ENCODE measurements at places on chromosomes 7 and 10. TPM values are rescaled to one million over a fixed set of nuclear protein-coding genes. Genes with fewer than 3 reads are reported as not detected.

DNA sequence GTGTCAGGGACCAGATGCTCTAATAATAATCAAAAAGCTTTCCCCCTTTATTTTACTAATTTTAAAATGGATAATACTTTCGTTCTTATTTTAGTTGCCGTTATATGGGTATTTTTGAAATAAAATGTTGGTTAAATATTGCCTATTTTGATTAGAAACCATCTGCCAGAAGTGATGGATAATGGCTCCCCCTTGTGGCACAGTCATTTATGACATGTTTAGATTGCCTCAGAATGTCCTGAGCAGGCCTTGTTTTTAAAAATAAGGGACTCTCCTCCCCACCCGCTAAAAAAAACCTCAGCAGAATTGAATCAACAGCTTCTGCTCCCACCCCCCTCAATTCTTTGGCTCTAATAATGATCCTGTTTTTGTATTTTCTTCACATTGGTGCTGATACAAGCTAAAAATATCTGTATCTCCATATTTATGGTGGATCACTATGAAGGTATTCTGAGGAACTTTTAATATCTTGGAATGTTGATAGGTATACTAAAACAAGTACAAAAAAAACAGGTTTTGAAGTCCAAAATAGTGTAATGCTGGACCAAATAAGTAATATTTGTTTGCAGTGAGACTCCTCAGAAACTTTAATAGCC is 38.8 kb downstream of the TMEM60 start:
- peak overlapping the region; percentile 18 for H3K27ac ChIP-seq
- peaks cover 9% of the 10 kb centered on the region for H3K4me1 ChIP-seq
- H3K4me3 ChIP-seq: no peak overlapping the region
- H3K27me3 ChIP-seq: no peaks in the 10 kb centered on the region
- DNase-seq: no peak

- H3K4me1 ChIP-seq: no peaks in the 10 kb centered on the region
- DNase-seq: no peak
- no peak overlapping the region for H3K27ac ChIP-seq
- H3K36me3 ChIP-seq: no peaks in the 10 kb centered on the region
- H3K4me3 ChIP-seq: no peak overlapping the region
- H3K27me3 ChIP-seq: no peaks in the 10 kb centered on the region
These were observed 80.8 kb downstream of the TMEM130 start for GRCh38 chr7:98788966-98789365.

DNA sequence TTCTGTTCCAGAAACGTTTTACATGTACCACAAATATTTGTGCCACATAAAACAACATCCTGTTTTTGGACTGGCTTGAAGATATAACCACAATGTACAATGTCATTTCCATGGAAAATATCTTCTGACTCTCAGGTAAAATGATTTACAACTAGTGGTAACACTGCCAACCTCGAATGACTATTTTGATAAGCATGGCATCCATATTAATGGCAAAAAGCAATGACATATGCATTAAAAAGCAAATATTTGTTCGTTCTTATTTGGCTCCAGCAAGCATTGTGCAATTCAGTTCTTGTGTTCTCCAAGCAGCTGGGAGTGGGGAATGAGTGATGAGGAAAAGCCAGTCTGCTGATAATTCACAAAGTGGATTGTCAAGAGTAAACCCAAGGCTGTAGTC is 289.0 kb downstream of the PLXDC2 start:
- DNase-seq: no peak
- no peak overlapping the region for H3K27ac ChIP-seq
- no peak overlapping the region for H3K4me3 ChIP-seq
- H3K27me3 ChIP-seq: no peaks in the 10 kb centered on the region

- no peaks in the 10 kb centered on the region for H3K36me3 ChIP-seq
- no peaks in the 10 kb centered on the region for H3K4me1 ChIP-seq
- no peak overlapping the region for H3K27ac ChIP-seq
- DNase-seq: no peak
These were observed 926.5 kb upstream of the GHITM start for GRCh38 chr10:83212632-83213334.

DNA sequence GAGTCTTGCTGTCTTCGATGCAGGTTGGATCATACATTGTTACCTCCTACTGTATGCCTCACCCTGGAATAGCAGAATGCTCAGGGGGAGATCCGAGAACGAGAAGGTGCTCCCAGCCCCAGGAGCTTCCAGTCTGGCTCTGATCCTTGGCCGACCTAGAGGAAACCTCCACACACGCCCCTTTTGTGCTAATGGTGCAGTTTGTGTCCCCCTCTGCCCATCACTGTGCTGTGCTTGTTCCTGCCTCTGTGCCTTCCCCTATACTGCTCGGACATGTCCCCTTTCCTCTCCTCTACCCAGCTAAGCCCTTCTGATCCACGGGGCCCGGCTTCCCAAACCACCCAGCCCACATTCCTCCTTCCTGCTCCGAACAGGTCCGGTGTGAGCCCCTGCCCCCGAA is 32.5 kb downstream of the ZNF775 start:
- H3K27ac ChIP-seq: no peak overlapping the region
- peaks cover 2% of the 10 kb centered on the region for H3K4me1 ChIP-seq
- no peak overlapping the region for H3K4me3 ChIP-seq
- no peaks in the 10 kb centered on the region for H3K36me3 ChIP-seq
- no peaks in the 10 kb centered on the region for H3K27me3 ChIP-seq

DNA sequence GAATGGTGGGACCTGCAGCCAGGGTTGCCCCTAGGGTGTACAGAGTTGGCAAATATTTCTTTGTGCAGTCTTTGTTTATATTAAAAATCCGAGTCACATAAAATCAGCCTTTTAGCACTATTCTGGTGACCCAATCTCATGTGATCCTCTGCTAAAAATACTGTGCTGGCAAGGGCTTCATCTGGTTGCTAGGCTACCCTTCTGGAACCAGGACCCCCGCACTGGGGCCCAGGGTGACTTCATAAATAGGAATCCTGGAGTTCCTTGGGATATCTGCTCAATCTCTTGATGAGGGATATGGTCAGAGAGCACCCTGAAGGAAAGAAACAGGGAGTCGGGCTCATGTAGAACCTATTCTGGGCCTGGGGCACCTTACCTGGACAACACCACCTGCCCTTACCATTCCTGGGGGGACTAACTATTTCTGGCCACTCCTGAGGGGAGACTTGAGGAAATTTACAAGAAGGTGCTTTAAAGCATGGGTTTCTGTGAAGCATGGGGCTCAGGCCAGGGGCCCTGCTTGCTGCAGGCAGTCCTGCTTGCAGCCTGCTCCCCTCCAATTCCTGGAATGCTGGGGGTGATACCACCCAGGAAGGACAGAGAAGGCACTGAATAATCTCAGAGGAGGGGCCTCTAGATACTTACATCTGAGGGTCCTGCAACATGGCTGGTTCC is 44.7 kb downstream of the SH2D4B start:
- no peaks in the 10 kb centered on the region for H3K27me3 ChIP-seq
- no peak overlapping the region for H3K4me3 ChIP-seq
- no peaks in the 10 kb centered on the region for H3K36me3 ChIP-seq

- H3K4me3 ChIP-seq: no peak overlapping the region
- no peak for DNase-seq
- H3K36me3 ChIP-seq: no peaks in the 10 kb centered on the region
- no peak overlapping the region for H3K27ac ChIP-seq
- H3K27me3 ChIP-seq: no peaks in the 10 kb centered on the region
These were observed 29.5 kb downstream of the APBB1IP start for GRCh38 chr10:26467639-26468038.

DNA sequence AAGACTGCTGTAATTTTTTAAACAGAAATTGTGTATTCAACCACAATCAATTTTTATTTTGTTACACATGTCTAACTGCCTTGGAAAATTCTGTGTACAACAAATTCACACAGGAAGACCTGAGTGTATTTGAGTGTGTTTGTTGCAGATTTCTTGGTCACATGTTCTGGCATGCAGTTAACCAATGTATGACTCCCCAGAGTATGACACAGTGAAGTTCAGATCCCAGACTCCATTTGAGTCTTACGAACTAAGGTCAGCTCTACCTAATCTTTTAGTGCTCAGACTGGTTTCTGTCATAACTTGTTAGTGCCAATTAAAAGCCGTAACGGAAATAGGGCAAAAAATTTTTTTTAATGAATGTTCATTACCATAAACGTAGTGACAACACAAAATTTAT is 5.8 kb downstream of the GNAI1 start:
- no peaks in the 10 kb centered on the region for H3K27me3 ChIP-seq
- H3K4me3 ChIP-seq: no peak overlapping the region
- DNase-seq: no peak
- H3K36me3 ChIP-seq: no peaks in the 10 kb centered on the region
- peaks cover 30% of the 10 kb centered on the region for H3K4me1 ChIP-seq

The C10orf90 gene
- not detected for total RNA-seq

The ELN gene
- total RNA-seq: 231 TPM

DNA sequence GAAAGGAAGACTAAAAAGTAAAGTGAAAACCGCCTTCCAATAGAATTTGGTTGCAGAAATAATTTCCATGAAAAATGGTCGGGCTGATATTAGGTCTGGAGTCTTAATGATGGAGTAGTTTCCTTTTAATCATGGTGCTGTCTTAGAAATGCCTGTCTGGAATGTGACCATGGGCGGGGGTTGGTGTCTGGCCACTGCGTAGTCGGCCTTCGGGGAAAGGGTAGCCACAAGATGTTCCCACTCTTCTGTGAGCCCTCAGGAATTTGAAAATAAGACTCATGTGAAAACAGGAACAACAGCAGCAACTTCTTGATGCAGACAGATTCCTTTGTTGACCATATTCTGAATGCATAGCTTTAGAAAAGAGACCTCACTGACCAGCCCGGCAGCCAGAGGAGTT is 176.8 kb downstream of the KIAA1217 start:
- no peaks in the 10 kb centered on the region for H3K27me3 ChIP-seq
- no peak overlapping the region for H3K27ac ChIP-seq
- no peak for DNase-seq
- no peaks in the 10 kb centered on the region for H3K36me3 ChIP-seq
- H3K4me1 ChIP-seq: peaks cover 4% of the 10 kb centered on the region
- H3K4me3 ChIP-seq: no peak overlapping the region

DNA sequence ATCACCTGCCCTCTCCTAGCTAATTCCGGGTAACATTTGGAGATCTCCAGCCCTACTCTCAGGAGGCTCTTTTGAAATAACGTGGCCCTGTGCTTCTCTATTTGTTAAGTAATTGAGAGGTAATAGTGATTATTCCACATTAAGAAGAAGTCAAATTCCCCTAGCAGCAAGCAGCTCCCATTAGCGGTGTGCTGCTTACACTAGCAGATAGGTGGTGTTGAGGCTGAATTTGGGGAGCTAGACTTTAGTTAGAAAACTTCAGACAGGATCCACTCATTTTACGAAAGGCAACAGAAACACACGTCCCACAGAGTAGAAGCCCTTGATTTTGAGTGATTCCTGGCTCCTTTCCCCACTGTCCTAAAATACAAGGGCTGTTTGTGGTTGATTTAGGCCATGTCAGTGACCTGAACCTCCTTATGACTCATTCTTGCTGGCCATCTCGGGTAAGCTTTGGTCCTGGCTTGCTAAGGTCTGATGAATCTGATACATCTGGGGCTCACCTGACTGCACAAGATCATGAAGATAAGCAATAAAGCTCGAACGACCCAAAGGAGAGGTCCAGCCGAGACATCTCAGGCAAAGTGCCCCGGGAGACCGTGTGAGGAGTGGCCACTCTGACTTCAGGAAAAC is 77.2 kb downstream of the FAM204A start:
- no peak overlapping the region for H3K4me3 ChIP-seq
- H3K27ac ChIP-seq: no peak overlapping the region
- peaks cover 17% of the 10 kb centered on the region for H3K27me3 ChIP-seq
- H3K36me3 ChIP-seq: no peaks in the 10 kb centered on the region

- no peaks in the 10 kb centered on the region for H3K36me3 ChIP-seq
- H3K4me1 ChIP-seq: no peaks in the 10 kb centered on the region
- no peak overlapping the region for H3K27ac ChIP-seq
- no peak overlapping the region for H3K4me3 ChIP-seq
- no peaks in the 10 kb centered on the region for H3K27me3 ChIP-seq
These were observed 53.6 kb upstream of the PODXL start for GRCh38 chr7:131610007-131610406.

The ZNF107 gene
- 3.4 TPM for total RNA-seq

GRCh38 chr10:78727728-78728127 is 341.0 kb upstream of the ZMIZ1 start:
- no peaks in the 10 kb centered on the region for H3K36me3 ChIP-seq
- no peak for DNase-seq
- H3K27me3 ChIP-seq: no peaks in the 10 kb centered on the region
- H3K27ac ChIP-seq: no peak overlapping the region

GRCh38 chr7:69232445-69233376 is 365.6 kb upstream of the AUTS2 start:
- H3K27me3 ChIP-seq: no peaks in the 10 kb centered on the region
- H3K27ac ChIP-seq: no peak overlapping the region
- H3K36me3 ChIP-seq: no peaks in the 10 kb centered on the region
- no peak overlapping the region for H3K4me3 ChIP-seq
- no peaks in the 10 kb centered on the region for H3K4me1 ChIP-seq

DNA sequence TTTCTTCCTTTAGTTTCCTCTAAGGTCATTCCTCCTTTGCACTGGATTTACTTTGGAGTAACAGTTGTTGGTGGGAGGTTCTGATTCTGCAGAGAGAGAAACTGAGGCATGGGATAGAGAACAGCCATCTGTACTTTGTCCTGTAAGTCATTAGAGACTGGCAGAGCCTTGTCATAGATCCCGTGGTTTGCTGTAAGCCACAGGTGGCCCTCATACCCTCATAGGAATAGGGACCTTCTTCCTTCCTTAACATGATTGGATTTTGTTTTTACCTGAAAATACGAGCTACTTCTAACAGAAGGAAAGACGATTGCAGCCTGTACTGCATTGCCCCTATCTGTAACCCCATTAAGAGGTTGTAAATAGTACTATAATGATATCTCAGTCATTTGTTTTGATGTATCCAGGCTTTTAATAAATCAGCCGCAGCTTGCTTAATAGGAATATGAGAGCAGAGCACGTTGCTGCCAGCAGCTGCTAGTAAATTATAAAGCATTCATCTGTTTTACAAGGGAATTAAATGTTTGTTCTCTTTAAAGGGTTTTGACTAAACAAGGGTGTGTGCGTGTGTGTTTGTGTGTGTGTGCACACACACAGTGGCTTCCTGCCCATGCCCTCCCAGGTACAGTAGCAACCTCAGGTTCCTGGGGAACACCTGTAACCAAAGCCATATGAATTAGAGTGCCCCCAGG is 249.8 kb downstream of the AUTS2 start:
- H3K36me3 ChIP-seq: no peaks in the 10 kb centered on the region
- no peak overlapping the region for H3K4me3 ChIP-seq
- H3K27me3 ChIP-seq: no peaks in the 10 kb centered on the region
- no peak for DNase-seq
- no peak overlapping the region for H3K27ac ChIP-seq
- no peaks in the 10 kb centered on the region for H3K4me1 ChIP-seq

DNA sequence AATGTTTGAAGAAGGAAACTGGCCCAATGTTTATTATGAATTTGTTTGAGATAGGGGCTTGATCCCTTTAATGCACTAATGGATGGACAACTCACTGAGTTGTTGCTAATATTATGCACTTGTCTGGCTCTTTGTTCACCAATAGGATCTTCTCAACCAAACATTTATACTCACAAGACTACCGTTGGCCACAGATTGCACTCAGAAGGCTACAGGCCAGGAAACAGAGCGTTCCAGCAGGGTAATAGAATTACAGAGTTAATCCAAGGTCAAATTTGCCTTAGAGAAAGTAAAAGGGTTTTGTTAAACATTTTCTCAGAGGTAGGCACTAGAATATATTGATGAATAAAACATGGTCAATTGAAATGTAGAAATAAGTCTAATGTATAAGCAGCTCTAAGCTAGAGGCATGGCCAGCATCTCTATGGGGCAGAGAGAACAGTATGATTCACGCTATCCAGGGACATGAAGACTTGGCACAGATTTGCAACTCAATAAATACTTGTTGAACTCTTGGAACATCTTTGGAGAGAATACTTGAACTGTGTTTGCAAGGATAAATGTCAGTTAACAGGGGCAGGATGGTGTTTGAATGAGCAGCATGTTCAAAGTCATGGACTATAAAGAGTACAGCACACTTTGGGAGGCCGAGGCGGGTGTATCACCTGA is 606.9 kb downstream of the SORCS3 start:
- no peak overlapping the region for H3K4me3 ChIP-seq
- DNase-seq: no peak
- no peaks in the 10 kb centered on the region for H3K36me3 ChIP-seq
- no peaks in the 10 kb centered on the region for H3K4me1 ChIP-seq
- H3K27ac ChIP-seq: no peak overlapping the region

All from upper lobe of right lung (tissue), 1 donor.